Choroid plexus epithelial cell (primary cell): ENCODE measurements at places on chromosomes 2 and 18.

GRCh38 chr18:11726556-11726955, 37.5 kb downstream of the GNAL start:
- no peak for DNase-seq

- no peak for DNase-seq
Measured at GRCh38 chr2:219207134-219207883, 727 bp downstream of the ZFAND2B start.

- no peak for DNase-seq
Measured at GRCh38 chr2:23519334-23519651, 134.3 kb downstream of the KLHL29 start.

GRCh38 chr18:79870301-79871025, 72.7 kb downstream of the KCNG2 start:
- DNase-seq, result no peak

DNA sequence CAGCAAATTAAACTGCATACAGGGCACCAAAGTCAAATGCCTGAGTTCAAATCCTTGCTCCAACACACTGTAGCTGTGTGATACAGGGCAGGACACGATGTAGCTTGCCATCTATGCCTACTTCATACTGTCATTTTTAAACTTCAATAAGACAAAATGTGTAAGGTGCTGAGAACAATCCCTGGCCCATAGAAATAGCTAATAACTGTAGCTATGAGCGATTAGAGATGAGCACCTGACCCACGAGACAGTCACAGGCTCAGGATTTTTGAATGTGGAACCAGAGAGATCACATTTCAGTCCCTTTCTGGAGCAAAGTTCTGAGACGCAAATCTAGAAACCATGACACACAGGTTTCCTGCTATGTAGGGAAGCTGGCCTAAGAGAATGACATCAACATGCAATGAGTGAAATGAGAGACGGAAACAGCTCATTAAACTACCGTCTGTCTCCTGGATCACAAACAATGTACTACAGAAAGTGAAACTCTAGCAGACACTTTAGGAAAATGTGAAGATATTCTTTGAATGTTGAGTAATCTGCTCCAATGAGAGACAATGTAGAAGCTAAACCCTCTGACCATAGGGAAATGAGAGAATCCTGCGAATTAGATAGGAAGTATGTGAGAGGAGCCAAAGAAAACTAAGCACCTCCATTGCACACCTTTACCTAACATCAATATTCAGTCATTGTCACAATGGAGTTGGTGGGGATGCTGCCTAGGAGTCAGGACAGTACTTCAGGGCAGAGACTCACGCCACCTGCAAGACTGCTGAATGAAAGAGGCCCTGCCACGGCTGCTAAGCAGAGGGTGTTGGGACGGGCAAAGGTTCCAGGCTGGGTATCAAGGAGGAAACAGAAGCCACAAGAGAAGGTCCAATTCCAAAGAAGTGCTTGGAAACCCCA, 25.5 kb downstream of the B4GALT6 start:
- DNase-seq, result peak; percentile 36

- DNase-seq, result no peak
Measured at GRCh38 chr2:1511455-1511854, 98.2 kb downstream of the TPO start.

DNA sequence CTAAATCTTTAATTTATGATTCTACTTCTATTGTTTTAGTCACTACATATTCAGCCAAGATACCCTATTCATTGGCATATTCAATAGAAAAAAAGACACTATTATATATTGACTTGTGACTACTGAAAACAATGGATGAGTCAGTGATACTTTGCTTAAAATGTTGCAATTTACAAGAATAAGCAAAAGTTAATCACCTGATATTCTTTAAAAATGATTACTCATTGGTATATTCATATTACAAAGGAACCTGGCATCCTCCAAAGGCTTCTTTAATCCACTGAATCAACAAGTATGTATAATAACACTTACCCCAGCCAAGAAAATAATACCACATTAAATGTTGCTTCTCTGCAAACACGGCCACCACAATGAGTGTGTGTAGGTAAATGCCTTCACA, 87.8 kb downstream of the CALCRL start:
- DNase-seq, result no peak

- no peak for DNase-seq
Measured at GRCh38 chr18:4960578-4960977, 236.5 kb downstream of the AKAIN1 start.

DNA sequence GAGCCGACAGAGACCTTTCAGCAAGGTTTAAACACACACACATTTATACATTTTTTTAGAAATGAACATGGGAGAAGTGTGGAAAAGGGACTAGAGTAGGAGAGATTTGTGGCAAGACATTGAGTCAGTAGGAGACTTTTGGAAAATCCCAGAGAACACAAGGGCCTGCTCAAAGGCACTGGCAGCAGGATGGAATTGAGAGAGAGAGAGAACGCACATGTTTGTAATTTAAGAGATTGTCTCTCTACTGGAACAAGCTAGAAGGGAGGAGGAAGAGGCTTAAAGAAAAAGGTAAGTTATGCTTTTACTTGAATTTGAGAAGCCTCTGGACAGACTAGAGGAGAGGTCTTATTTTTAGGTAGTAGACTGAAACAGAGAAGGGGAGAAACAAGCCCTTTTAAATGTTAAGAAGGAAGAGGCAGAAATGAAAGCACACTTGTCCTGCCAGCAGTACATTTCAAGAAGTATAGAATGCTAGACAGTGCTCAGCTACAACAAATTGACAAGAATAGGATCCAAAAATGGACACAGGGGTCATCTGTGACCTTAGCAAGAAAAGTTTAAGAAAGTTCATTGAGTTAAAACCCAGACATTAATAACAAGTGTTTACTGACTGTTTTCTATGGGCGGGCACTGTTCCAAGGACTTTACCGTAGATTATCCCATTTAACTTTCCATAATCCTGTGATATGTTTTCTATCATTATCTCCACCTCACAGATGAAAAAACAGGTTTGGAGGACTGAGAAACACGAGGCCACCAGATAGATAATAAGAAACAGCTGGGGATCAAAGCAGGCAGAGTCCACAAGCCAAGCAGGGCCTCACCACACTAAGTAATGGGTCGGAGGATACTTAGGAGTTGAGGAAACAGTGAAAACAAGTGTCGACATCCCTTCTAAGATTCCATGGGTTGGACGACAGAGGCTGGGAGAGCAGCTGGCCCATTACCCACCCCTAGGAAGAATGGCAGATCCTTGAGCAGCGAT, 306.5 kb upstream of the NRP2 start:
- no peak for DNase-seq

- no peak for DNase-seq
Measured at GRCh38 chr2:188966079-188966571, 8.0 kb upstream of the COL3A1 start.

- no peak for DNase-seq
Measured at GRCh38 chr2:71620116-71620515, 166.8 kb downstream of the DYSF start.

- no peak for DNase-seq
Measured at GRCh38 chr2:28166956-28167355, 225.7 kb upstream of the FOSL2 start.

- DNase-seq, result no peak
Measured at GRCh38 chr2:70095720-70096670, 8.7 kb downstream of the PCBP1 start.

DNA sequence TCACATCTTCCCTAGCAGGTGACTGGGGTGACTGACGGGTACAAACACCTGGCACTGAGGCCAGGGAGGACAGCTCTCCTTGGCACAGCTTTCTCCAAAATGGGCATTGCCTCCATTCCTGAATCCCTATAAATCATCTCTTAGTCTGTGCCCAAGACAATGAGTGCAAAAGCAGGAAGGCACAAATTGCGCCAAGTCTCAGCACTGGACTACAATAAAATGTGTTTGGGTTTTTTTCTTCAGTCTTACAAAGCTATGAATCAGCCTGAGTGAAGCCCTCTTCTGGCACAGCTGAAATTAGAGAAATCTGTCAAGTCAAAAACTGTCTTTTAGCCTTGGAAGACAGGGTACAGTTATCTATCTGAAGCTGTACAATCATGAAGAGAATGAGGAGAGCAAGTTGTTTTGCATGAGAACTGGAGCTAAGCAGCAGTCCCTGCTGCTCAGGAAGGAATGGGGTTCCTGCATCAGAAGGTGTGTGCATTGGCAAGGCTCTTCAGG, 90.8 kb downstream of the EPB41L3 start:
- DNase-seq, result no peak

- no peak for DNase-seq
Measured at GRCh38 chr2:217552081-217552480, 450.7 kb downstream of the TNS1 start.

DNA sequence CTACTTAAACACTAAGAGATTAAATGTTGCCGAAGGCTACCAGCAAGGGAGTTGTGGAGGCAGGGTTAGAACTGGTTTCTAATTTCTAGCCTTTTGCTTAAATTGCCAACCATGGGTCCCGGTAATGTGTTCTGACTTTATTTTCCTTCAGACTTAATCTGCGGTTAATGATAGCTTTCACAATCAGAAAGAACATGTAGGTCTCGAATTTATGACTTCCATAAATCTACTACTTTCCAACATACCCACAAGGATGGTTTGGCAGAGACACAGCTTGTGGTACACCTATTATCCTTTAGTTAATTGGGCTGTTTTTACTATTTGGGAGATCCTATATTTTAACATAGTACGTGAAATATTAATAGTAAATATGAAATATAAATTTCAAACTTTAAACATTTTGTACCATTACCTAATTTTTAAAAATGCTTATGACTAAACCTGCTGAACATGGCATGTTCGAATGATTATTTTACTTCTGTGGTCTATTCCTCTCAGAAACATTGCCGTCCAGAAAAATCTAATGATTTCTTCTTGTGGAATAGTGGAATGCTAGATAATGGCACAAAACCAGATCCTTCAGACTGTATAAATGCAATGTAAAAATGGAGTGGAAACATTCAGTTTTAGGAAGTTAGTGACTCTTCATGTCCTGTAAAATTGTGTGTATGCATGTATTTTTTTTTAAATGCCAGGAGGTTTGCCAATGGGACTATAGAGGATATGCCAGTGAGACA, 41.3 kb downstream of the PARD3B start:
- no peak for DNase-seq
